CD4-positive, alpha-beta memory T cell (primary cell): ENCODE measurements at places on chromosomes 3 and 15.

DNA sequence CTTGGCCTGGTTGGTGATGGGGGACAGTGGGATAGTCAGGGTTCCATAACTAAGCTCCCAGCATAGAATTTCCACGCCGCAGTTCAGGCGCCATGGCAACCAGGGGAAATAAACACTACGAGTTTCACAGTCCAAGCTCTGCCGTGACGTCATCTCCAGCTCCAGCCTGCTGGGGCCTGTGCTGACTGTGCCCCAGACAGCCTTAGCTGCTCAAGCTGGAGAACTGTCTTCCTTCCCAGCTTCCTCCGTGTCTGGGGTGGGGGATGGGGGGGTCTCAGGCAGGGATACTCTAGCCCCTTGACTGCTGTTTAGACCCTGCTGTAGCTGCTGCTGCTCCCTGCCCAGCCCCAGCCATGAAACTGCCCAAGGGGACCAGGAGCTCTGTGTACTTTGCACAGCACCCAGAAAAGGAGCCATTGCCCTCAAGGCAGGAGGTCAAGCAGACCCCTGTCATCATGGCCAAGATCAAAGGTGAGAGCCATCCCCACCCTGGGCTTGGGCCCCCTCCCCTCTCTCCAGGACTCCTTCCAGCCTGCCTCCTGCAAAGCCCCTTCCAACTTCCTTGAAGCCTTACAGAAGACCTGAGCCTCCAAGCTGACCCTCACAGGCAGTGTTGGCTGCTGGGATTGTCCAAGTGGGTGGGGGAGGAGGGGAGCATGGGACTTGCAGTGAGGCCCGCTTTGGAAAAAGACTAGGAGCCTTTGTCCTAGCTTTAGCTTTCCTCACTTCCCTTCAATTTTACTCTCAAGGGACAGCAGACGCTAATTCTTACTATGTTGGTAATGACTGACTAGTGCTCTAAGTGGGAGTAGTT lies 11.4 kb upstream of the CSPG4 start:
- no peak overlapping the region for H3K4me3 ChIP-seq
- DNase-seq = peak; percentile 31
- no peaks in the 10 kb centered on the region for H3K4me1 ChIP-seq
- H3K27ac ChIP-seq = no peak overlapping the region
- H3K36me3 ChIP-seq = no peaks in the 10 kb centered on the region

- no peaks in the 10 kb centered on the region for H3K4me1 ChIP-seq
- H3K4me3 ChIP-seq = no peak overlapping the region
- DNase-seq = no peak
- no peak overlapping the region for H3K27ac ChIP-seq
- H3K36me3 ChIP-seq = no peaks in the 10 kb centered on the region
- H3K27me3 ChIP-seq = no peaks in the 10 kb centered on the region
Observed at GRCh38 chr15:101565377-101565776, 75.9 kb upstream of the PCSK6 start.

- H3K27me3 ChIP-seq = no peaks in the 10 kb centered on the region
- no peak overlapping the region for H3K27ac ChIP-seq
- DNase-seq = no peak
- no peak overlapping the region for H3K4me3 ChIP-seq
- peaks cover 23% of the 10 kb centered on the region for H3K4me1 ChIP-seq
Observed at GRCh38 chr3:67017211-67017610, 19.1 kb downstream of the KBTBD8 start.

- H3K27me3 ChIP-seq = peaks cover 7% of the 10 kb centered on the region
- DNase-seq = no peak
- H3K27ac ChIP-seq = no peak overlapping the region
- H3K36me3 ChIP-seq = no peaks in the 10 kb centered on the region
- no peak overlapping the region for H3K4me3 ChIP-seq
- H3K4me1 ChIP-seq = peaks cover 5% of the 10 kb centered on the region
Observed at GRCh38 chr15:74368121-74368520, 675 bp upstream of the CYP11A1 start.

DNA sequence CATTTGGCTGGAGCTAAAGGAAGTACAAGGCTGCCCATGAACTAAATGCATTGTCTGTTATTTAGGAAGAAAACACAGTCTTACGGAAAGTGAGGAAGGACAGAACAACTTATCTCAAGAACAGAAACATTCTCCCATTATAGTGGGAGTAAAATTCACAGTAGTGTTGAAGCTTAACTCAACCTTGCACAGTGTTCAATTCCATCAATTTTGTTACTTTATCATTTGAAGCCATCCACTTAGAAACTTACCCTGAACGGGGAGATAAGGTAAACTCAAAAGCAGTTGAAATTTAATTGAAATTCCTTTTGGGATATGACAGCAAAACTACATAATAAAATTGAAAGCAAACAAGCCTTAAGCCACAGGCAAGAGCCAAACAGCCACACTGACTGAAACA lies 186.9 kb downstream of the PCCB start:
- no peak for DNase-seq
- no peak overlapping the region for H3K4me3 ChIP-seq

- peak overlapping the region; percentile 49 for H3K27ac ChIP-seq
- peak overlapping the region; percentile 77 for H3K4me3 ChIP-seq
- no peaks in the 10 kb centered on the region for H3K27me3 ChIP-seq
- peaks cover 87% of the 10 kb centered on the region for H3K36me3 ChIP-seq
Observed at GRCh38 chr15:81302701-81303109, 21.2 kb downstream of the STARD5 start.

DNA sequence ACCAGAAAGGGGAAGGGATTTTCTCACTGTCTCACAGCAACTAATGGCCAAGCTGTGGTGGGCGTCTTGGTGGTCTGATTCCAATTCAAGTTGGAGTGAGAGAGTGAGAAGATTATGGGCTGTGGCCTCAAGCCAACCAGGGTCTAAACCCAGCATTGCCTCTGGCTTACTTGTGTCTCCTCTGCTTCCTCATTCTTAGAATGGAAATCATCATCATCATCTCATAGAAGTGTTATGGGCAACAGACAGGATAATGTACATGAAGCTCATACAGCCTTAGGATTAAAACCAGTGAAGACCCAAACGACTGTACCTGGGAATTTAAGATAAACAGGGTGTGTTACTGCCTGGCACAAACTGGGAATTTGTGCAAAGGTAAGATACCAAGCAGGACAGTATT lies 29.1 kb upstream of the IREB2 start:
- no peaks in the 10 kb centered on the region for H3K36me3 ChIP-seq
- no peak overlapping the region for H3K4me3 ChIP-seq
- DNase-seq = no peak
- no peaks in the 10 kb centered on the region for H3K4me1 ChIP-seq

DNA sequence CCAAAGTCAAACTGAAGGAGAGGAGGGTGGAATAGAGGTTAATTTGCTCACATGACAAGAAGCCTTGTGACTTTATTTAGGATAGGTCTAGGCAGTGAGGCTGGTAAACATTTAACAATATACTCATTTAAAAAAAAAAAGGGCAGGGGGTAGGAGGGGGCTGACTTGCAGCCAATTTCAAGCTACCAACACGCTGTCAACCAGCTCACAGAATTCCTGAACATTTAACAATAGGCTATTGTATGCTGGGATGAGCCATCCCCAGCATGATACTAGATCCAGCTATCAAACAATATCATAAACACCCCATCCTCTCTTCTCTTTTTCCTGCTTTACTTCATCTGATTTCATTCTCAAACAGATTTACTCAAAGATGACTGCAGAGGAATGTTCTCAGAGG lies 1096.3 kb upstream of the CFAP20DC start:
- H3K36me3 ChIP-seq = no peaks in the 10 kb centered on the region
- no peak overlapping the region for H3K4me3 ChIP-seq
- H3K27me3 ChIP-seq = no peaks in the 10 kb centered on the region
- no peaks in the 10 kb centered on the region for H3K4me1 ChIP-seq

DNA sequence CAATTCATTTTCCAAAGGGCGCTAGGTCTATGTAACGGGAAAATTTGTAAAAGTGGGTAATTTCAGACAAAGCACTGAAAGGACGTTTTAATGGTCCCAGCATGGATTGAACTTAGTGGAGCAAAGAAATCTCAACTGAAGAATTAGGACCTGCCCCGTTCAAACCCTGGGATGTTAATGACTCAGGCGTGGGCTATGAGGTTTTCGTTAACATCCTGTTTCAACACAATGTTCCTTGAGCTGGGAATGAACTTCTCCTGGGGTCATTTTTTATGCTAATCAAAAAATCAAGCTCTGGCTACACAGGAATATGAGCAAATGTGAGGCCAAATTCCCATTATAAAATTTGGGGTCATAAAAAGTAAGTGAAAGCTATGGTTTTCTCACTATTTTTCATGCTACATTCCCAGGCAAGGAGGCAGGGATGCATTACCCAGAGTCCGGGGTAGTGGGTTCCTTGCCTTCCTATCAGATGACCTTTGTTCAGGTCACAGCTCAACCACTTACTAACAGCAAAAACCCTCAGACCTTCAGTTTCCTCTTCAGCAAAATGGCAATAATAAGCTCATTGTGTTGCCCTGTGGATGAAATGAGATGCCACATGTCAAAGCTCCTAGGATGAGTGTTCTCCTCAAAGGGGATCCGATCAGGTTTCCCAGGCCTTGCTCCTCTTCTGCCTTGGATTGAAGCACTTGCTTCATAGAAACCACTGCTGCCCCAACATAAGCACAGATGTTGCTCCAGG lies 271.4 kb downstream of the ARRDC4 start:
- no peak overlapping the region for H3K27ac ChIP-seq
- DNase-seq = no peak
- H3K4me3 ChIP-seq = no peak overlapping the region
- no peaks in the 10 kb centered on the region for H3K27me3 ChIP-seq
- H3K36me3 ChIP-seq = no peaks in the 10 kb centered on the region

GRCh38 chr3:97949743-97950142 lies 22.5 kb downstream of the RIOX2 start:
- no peaks in the 10 kb centered on the region for H3K4me1 ChIP-seq
- H3K27ac ChIP-seq = no peak overlapping the region
- peaks cover 63% of the 10 kb centered on the region for H3K36me3 ChIP-seq

GRCh38 chr3:108562565-108562964 lies 26.7 kb downstream of the CIP2A start:
- H3K27ac ChIP-seq = no peak overlapping the region
- no peak for DNase-seq
- H3K27me3 ChIP-seq = no peaks in the 10 kb centered on the region
- H3K4me3 ChIP-seq = no peak overlapping the region

- no peak overlapping the region for H3K4me3 ChIP-seq
- H3K27me3 ChIP-seq = no peaks in the 10 kb centered on the region
- H3K27ac ChIP-seq = no peak overlapping the region
- no peaks in the 10 kb centered on the region for H3K4me1 ChIP-seq
- no peak for DNase-seq
- H3K36me3 ChIP-seq = no peaks in the 10 kb centered on the region
Observed at GRCh38 chr3:55147856-55148720, 220.2 kb upstream of the LRTM1 start.

- no peaks in the 10 kb centered on the region for H3K36me3 ChIP-seq
- no peak overlapping the region for H3K27ac ChIP-seq
- no peaks in the 10 kb centered on the region for H3K27me3 ChIP-seq
- no peaks in the 10 kb centered on the region for H3K4me1 ChIP-seq
- H3K4me3 ChIP-seq = no peak overlapping the region
- no peak for DNase-seq
Observed at GRCh38 chr15:47136236-47136635, 581.1 kb upstream of the SEMA6D start.

- H3K27me3 ChIP-seq = no peaks in the 10 kb centered on the region
- DNase-seq = no peak
- H3K27ac ChIP-seq = no peak overlapping the region
- H3K4me3 ChIP-seq = no peak overlapping the region
- H3K4me1 ChIP-seq = no peaks in the 10 kb centered on the region
- H3K36me3 ChIP-seq = peaks cover 12% of the 10 kb centered on the region
Observed at GRCh38 chr3:195692354-195692685, 28.5 kb upstream of the MUC20 start.

- no peaks in the 10 kb centered on the region for H3K36me3 ChIP-seq
- H3K27ac ChIP-seq = no peak overlapping the region
- H3K4me1 ChIP-seq = no peaks in the 10 kb centered on the region
- H3K4me3 ChIP-seq = no peak overlapping the region
- no peaks in the 10 kb centered on the region for H3K27me3 ChIP-seq
Observed at GRCh38 chr3:12427551-12427950, 56.7 kb upstream of the TSEN2 start.

DNA sequence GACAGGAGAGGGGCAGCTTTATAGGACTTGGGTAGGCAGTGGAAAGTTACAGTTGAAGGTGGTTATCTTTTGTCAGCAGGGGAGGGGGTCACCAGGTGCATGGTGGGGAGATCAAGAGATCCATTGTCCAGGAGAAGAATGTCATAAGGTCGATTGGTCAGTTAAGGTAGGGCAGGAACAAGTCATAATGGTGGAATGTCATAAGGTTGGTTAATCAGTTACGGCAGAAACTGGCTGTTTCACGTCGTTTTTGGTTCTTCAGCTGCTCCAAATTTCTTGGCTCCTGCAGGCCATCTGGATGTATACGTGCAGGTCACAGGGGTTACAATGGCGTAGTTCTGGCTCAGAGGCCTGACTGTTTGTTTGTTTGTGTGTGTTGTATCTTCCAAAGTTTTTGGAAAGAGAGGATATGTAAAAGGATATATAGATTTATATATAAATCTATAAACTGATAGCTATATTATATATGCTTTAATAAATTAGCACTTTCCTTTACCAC lies 565.1 kb downstream of the ZNF385D start:
- H3K4me3 ChIP-seq = no peak overlapping the region
- DNase-seq = no peak
- H3K27ac ChIP-seq = no peak overlapping the region
- H3K36me3 ChIP-seq = no peaks in the 10 kb centered on the region

- peaks cover 12% of the 10 kb centered on the region for H3K27me3 ChIP-seq
- H3K4me1 ChIP-seq = peaks cover 18% of the 10 kb centered on the region
- H3K36me3 ChIP-seq = no peaks in the 10 kb centered on the region
- DNase-seq = no peak
Observed at GRCh38 chr3:179454887-179455286, 3.6 kb upstream of the GNB4 start.

DNA sequence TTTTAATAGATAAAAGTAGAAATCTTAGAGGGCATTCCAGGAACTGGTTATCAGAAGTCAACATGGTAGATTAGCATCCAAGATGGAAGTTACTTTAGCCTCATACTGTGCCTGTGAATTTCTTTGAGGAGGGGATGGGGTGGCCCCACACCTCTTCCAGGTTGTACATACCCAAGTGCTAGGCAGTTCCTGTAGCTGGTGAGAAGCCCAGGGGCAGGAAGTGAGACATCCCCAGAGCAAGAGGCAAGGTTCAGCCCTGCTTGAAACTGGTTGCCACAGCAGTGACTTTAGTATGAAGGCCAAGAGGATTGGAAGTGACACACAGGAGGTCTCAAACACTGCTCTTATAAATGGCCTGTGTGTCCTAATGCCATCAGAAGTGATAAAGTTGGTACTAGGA lies 11.9 kb downstream of the GTPBP8 start:
- peaks cover 23% of the 10 kb centered on the region for H3K36me3 ChIP-seq
- H3K4me1 ChIP-seq = peaks cover 66% of the 10 kb centered on the region
- peak overlapping the region; percentile 29 for H3K27ac ChIP-seq
- H3K27me3 ChIP-seq = no peaks in the 10 kb centered on the region
